Suppressor macrophage treated with lipopolysaccharide for 1 hour (primary cell): ENCODE measurements at places on chromosomes 13 and 19.

- no peak for DNase-seq
These were observed 6.7 kb upstream of the TMPRSS9 start for GRCh38 chr19:2353159-2353886.

DNA sequence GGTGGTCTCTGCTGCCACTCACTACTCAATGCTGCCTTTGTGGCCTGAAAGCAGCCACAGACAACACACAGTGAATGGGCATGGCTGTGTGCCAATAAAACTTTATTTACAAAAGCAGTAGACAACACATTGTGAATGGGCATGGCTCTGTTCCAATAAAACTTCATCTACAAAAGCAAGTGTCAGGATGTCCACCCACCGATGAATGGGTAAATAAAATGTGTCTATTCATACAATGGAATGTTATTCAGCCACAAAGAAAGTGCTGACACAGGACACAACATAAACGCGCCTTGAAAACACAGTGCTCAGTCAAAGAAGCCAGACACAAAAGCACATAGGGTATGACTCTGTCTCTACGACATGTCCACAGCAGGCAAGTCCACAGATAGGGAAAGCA lies 20.1 kb downstream of the ZSCAN5A start:
- no peak for DNase-seq

- DNase-seq = peak; percentile 98
These were observed at the start of gene ZNF543 for GRCh38 chr19:57320180-57321084. TSS of gene ZNF543 (plus strand) at chr19:57320472. CDS start at chr19:57320854, 382 bp downstream.

GRCh38 chr19:49637821-49638738 lies 1.9 kb downstream of the RRAS start:
- DNase-seq = peak; percentile 72

- DNase-seq = no peak
These were observed 8.7 kb downstream of the MARCHF2 start for GRCh38 chr19:8421484-8422461.

GRCh38 chr13:48201044-48201443 lies 32.0 kb upstream of the ITM2B start:
- DNase-seq = no peak

DNA sequence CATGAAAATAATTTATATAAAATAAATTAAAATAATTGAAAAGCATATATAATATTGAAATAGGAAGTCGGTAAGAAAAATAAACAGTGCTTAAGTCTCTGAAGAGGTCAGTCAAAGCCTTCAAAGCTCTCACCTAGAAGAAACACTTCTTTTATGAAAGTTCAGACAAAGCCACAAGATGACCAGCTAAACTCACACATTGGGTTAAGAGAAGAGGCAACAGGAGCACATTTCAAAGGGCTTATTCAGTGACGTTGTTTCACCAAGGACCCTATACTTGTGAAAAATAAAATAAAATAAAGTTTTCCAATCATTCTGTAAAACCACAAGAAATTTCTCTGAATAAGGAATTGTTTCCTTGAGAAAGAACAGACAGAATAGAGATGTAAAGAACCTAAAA lies 2.5 kb upstream of the ITM2B start:
- DNase-seq = no peak
